T-cell (primary cell): ENCODE measurements at places on chromosomes 12 and 14.

GRCh38 chr14:98926146-98926545, 345.9 kb downstream of the BCL11B start:
- DNase-seq: peak; percentile 58

DNA sequence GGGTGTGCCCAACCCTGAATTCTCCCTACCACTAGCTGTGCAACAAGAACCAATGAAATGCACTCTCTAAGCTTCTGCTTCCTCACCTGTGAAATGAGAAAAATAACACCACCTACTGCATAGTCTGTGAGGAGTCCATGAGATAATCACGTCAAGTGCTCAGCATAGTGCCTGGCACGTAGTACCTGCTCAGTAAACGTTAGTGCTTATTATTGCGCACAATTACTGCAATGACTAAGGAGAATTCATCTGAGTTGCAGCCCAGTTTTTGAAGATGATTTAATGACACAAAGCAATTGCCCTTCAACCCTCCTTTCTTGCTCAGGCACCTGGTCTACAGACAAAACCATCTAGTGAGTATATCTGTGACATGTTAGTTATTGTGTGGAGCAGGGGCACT, 8.8 kb downstream of the VDR start:
- DNase-seq: no peak

GRCh38 chr12:94225947-94226630, 77.7 kb downstream of the PLXNC1 start:
- no peak for DNase-seq

DNA sequence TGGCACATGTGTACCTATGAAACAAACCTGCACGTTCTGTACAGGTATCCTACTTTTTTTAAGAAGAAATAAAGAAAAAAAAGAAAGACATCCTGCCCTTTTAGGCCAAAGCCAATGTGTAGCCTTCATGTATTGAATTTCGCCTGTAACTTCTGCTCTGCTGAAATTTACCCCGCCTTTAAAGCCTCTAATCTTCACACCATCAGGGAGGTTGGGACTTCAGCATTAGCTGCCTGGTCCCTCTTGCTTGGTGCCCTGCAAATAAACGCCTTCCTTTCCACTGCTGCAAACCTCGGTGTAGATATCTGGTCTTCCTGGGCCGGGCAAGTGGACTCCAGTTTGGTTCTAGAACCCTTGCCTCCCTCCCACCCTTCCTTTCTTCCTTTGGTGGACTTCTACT, 2.6 kb upstream of the KRT71 start:
- no peak for DNase-seq

DNA sequence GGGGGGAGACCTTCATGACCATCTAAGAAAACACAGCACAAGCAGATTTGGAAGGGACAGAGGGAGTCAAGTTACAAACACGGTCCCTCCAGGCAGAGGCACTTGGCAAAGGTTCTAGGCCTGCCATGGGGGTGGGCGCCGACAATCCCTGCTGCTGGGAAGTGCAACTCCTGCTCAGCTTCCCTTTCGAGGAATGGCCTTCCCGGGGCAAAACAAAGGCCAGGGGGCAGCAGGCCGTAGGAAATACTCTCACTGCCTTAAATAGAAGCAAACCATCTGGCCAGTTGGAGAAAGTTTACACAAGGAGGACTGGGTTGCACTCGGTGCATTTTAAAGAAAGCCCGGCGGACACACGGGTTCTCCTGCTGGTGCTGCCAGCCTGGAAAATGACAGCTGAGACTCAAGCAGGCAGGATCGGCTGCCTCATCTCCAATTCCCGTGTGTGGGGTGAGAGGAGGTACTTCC, 65.8 kb downstream of the ITPK1 start:
- DNase-seq: no peak

DNA sequence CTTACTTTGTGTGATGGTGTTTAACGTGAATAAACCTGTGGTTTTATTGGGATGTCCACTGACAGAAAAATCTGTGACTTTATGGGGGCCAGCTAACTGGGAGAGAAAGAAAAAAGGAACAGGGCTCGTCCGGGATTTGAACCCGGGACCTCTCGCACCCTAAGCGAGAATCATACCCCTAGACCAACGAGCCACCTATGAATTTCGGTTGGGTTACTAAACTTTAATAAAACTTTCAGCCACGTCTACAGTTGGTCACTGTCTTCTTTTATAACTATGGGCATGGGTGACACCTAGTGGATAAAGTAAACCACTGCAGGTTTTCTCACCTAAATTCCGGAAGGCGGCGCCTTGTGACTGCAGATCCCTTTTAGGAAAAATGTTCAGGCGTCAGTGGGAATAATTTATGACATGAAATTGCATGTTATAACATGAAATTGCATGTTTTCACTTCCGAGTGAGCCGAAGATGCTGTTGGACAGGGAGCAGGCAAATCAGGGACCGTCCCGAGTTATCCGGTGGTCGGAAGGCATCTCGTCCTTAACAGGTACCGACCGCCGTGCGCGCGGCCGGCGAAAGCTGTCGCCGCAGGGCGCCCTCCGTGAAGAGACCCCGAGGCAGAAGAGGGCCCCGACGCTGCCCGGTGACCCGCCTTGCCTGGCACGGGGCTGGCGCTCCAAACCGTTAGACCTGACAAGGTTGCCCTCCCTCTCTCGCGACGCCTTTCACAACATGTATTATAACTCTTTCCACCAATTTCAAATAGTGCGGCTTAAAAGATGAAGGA, 18.2 kb upstream of the RNASE12 start:
- peak; percentile 58 for DNase-seq

- DNase-seq: no peak
Observed at GRCh38 chr12:78968226-78968625, 103.7 kb downstream of the SYT1 start.

GRCh38 chr14:22549981-22550673, 38.9 kb downstream of the DAD1 start:
- DNase-seq: peak; percentile 61

GRCh38 chr14:30204431-30204980, 276.9 kb upstream of the PRKD1 start:
- DNase-seq: no peak

DNA sequence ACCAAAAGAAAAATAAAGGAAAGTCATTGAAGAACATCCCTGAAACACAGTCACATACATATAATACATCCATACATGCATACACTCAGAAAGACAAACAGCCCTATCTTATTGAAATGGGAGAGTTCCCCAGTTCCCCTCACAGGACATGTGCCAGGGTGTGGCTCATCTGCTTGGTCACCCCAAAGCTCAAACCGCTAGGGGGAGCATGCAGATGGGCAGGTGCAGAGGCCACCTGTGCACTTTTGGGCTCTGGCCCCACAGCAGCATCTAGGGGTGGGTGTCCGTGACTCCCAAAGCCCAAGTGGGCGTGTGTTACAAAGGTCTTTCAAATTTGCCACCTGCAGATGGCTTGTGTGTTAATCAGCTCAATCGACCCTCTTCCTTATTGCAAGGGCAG, 75.2 kb downstream of the CMAS start:
- DNase-seq: peak; percentile 19
